ENCODE measurements at places on chromosomes 2 and 18.

DNA sequence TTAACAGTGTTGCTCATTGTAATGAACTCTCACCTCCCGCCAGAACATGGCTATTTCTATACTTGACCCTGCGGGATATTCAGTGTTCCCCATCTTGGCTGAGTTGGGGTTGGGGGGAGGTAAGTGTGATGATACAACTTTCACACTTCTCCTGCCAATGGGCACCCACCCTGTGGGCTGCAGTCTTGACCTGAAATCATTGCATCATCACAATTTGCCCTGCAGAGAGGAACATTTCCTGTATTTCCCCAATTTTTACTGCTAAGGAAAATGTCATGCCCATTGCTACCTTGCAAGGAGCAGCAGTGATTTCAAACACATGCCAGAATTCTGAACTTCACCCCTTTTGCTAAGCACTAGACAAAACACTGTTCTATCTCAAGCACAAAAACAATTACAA, 92.1 kb downstream of the ADD2 start:
- no peak for DNase-seq

DNA sequence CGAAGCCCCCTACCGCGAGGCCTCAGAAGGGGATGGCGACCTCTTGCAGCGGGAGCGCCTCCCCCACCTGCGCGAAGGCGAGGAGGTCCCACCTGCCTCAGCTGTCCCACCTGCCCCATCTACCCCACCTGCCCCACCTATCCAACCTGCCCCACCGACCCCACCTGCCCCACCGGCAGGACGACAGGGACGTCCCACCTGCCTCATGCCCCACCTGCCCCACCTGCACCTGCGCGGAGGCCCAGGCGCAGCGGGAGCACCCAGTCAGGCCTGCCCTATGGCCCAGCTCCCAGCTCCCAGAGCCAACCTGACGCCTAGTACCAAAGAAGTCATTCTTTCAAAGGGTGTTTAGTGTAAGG, 489.1 kb upstream of the SMIM21 start:
- no peak for DNase-seq

GRCh38 chr2:53033411-53033810, 734.2 kb upstream of the CHAC2 start:
- DNase-seq = no peak

DNA sequence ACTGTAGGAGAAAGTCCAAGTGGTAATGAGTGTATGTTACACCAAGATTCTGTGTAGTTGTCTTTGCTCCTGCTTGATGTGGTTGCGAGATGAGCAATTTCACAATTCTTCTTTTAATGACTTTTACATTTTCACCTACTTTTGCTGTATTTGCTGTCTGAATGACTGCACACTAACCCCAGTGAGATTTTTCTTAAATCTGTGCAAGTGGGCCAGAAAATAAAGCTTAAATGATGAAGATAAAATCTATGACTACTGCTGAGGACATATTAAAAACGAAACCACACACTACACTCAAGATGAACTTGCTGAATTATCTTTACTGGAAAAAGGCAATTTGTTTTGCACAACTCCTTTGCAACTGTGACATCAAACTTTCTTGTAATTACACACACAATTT, 4.1 kb downstream of the LDAH start:
- no peak for DNase-seq

- no peak for DNase-seq
Observed at GRCh38 chr2:4882421-4882820, 809.8 kb upstream of the SOX11 start.

GRCh38 chr2:165920748-165921147, 32.8 kb downstream of the TTC21B start:
- DNase-seq = no peak

DNA sequence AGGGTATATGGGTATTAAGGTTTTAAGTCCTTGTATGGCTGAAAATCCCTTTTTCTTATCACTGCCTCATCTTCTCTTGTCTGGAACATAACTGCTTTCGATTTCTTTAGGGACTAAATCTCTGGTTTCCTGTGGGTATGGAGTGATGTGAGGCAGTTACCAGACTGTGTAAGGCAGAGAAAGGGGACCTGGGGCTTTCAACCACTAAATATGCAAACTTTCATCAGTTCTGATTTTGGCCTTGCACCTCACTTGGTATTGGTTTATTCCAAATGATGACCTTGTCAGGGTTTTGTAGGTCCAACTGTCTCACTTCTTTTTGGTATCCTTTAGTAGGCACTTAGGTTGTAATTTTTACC, 9.3 kb downstream of the MAP4K4 start:
- DNase-seq = no peak

DNA sequence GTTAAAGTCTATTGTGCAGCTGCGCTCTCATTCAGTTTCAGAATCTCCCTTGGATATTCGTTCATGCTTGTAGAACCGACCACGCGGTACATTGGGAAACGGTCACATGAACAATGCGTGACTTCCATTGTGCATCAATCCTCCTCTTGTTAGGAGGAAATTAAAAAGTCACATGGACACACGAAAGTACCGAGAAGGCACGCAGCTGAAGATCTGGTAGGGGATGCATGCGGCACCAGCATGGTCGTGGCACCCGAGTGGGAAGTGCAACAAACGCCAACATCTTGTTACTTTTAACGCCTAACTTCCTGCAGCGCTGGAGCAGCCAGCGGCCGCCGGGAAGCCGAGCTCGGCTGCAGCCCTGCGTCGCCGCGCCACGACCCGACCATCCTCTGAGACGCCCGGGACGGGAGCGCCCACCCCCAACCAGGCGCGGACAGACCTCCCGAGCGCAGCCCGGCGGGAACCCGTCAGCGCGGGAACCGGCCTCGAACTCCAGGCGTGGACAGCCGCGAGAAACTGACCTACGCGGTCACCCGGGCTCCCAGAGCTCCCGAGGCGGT, 412 bp downstream of the OSBPL1A start:
- peak; percentile 54 for DNase-seq

- no peak for DNase-seq
Observed at GRCh38 chr2:147331790-147332419, 512.9 kb upstream of the ACVR2A start.

DNA sequence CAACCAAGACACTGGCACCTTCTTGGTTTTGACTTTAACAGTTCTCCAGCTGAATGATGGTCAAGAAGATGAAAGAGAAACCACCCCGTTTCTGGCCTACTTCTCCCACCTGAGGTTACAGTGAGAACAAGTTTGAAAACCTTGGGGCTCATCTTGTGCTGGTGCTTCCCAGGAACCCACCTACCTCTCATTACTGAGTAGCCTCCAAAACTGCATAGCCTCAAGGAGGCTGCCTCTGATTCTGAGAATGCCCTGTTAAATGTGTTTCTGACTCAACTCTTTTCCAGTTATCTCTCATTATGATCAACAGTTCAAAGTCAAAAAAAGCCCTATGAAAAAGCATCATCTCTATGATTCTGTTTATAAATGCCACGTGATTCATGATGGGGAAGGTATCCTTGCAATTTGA, 121.9 kb downstream of the CACNB4 start:
- DNase-seq = no peak

- DNase-seq = no peak
Observed at GRCh38 chr2:41510108-41510507, 537.7 kb upstream of the PKDCC start.

- DNase-seq = no peak
Observed at GRCh38 chr2:115606350-115606749, 1163.9 kb downstream of the DPP10 start.

- no peak for DNase-seq
Observed at GRCh38 chr2:144374163-144374661, 145.7 kb downstream of the ZEB2 start.

- no peak for DNase-seq
Observed at GRCh38 chr2:203569677-203570316, 34.7 kb upstream of the RAPH1 start.

- DNase-seq = no peak
Observed at GRCh38 chr2:115369400-115369799, 927.0 kb downstream of the DPP10 start.

- no peak for DNase-seq
Observed at GRCh38 chr2:40374543-40375240, 77.2 kb downstream of the SLC8A1 start.

GRCh38 chr2:182548031-182548950, 121.5 kb upstream of the PDE1A start:
- DNase-seq = no peak

DNA sequence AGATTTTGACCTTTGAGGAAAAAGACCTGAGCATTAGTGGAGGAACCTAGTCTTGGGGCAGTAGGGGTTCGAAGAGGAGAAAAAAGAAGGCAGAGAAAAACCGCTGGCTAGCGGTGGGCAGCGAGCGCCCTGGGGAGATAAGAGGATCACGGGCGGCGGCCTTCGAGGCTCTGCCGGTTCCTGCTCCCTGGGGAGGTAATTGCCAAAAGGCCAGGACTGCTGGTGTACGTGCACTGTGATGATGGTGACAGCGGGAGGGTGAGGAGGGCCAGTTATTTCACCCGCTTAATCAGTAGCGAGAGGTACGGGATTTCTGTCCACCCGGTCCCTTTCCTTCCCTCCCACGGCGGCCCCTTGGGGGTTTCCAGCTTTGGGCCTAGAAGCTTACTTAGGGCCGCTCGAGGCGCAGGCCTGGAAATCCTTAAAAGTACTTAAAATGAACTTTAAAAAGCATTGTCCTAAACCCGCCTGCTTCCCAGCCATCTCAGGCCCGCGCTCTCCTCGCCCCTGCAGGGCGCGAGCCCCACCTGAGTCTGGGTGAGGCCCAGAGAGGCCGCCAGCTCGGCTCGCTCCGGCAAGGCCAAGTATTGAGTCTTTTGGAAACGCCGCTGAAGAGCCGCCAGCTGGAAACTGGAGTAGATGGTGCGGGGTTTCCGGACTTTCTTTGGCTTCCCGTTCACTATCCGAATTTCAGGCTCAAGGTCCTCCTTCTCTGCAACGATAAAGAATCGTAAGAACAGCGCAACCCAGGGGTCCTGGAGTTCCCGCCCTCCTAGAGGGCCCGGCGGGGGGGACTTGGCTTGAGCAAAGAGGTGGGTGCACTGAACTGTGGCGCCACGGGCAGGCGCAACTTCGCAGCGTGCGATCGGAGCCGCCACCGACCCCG, 1.5 kb downstream of the DLX2 start:
- no peak for DNase-seq

DNA sequence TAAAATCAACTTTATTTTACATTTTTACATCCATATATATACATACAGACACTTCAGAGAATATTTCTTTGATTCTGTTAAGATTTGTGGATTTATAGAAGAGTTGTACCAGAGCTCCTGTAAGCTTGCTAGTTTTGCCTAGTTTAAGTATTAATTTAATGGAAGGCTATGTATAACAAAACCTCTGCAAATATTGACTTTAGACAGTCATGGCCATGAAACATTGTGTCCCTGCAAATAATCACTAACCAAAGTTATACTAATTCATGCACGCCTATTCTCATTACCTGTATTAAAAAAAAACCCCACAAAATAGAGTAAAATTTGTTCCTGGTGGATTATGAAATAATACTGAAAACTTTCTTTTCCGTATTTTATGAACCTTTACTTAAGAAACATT, 379.3 kb downstream of the CTNNA2 start:
- DNase-seq = no peak

DNA sequence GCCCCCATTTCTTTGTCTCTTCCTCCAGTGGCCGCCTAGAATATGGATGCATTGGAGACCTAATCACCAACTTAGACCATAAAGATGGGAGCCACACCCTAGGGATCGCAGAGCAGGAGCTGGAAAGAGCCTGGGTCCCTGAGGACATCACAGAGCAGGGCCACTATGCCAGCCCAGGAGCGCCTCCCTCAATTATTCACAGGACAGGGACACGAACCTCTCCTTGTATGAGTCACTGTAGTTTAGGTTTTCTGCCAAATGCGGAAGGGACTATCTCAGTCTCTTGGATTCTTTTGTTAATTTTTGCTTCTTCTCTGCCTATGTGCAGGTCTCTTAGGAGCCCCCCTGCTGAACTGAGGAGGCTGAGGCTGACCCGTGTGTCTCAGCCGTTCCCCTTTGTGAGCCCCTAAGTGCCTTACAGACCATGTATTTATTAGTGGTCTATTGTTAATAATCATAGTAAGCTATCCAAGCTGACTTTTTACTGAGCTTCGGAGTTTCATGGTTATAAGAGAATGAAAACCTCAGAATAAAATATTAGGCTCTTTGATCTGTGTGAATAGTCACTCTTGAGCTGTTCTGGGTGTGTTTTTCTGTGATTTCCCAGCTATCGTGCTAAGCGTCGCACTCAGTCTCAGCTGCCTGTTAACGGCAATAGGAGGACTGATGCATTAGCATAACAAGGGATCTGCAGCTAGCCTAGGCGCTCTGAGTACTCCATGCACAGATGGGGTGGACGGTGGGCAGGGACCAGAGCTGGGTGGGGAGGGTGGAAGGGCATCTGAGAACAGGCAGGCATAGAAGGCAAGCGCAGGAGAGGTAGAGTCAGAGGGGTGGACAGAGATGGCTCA, 12.7 kb upstream of the PTPN4 start:
- DNase-seq = no peak

DNA sequence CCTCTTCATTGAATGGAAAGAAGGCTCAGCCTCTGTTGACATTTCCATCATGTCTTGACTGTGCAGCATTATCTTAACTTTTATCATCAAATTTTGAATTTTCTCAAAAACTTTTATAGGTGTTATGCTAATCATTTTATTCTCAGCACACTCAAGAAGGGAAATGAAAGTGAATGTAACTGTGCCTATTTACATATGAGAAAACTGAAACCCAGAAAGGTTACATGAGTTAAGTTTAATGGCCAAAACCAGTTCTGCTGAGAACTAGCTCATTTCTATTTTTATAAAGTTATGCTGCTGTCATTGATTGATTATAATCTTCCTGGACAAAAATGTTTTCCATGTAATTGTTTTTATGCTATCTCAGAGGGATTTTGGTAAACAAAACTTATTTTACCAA, 618.8 kb upstream of the NRXN1 start:
- DNase-seq = no peak

DNA sequence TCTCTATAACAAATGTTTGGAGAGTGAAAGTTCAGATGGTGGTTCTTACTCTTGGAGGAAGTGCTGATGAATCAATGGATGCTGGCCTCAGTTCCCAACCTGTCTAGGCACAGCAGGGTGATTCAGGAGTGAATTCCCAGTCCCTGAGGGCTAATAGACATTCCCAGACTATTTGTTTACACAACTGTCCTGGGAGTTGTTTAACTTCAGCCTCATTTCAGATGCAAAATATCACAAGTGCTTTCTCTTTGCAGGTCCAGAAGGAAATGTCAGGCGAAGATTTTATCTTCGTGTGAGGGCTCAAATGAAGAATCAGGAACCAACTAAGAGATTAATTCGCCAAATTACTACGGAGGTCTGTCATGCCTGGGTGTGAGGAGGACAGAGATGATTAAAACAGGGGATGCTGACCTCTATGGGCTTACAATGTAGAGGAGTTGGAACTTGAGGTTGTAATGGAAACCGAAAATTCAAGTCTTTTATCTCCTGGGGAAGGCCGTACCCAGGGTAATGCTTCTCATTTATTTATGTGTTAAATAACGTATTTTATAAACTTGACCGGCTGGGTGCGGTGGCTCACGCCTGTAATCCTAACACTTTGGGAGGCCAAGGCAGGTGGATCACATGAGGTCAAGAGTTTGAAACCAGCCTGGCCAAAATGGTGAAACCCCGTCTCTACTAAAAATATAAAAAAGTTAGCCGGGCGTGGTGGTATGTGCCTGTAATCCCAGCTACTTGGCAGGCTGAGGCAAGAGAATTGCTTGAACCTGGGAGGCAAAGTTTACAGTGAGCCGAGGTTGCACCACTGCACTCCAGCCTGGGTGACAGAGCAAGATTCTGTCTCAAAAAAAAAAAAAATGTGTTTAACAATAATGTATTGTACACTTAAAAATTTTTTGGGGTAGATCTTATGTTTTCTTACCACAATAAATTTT, 38.7 kb upstream of the SLC1A4 start:
- no peak for DNase-seq

- DNase-seq = no peak
Observed at GRCh38 chr2:105446501-105446900, 47.6 kb upstream of the FHL2 start.

GRCh38 chr2:70946832-70947442, 11.2 kb downstream of the ATP6V1B1 start:
- DNase-seq = no peak

All from bone marrow (tissue), 2 donors.